ENCODE measurements at places on chromosomes 4 and X. TPM values are rescaled to one million over a fixed set of nuclear protein-coding genes. Genes with fewer than 3 reads are reported as not detected.
A peak's percentile ranks its signal among the peaks of the same experiment; 100 is the strongest.

Gene CXCL3
- polyA plus RNA-seq = 3.1 TPM

Gene CDS1
- polyA plus RNA-seq = 8.7 TPM

Gene RNF150
- 3.4 TPM for polyA plus RNA-seq

Gene NSUN7
- 8.8 TPM for polyA plus RNA-seq

Gene SPRY1
- 11.7 TPM for polyA plus RNA-seq

Gene GPR173
- 11.3 TPM for polyA plus RNA-seq

Gene DRD5
- 0.28 TPM for polyA plus RNA-seq

Gene PAGE2
- not detected for polyA plus RNA-seq

GRCh38 chrX:6227453-6227835 is 1.2 kb downstream of the NLGN4X start:
- H3K4me3 ChIP-seq = peak overlapping the region; percentile 89
- H3K27me3 ChIP-seq = no peaks in the 10 kb centered on the region
- H3K4me1 ChIP-seq = no peaks in the 10 kb centered on the region
- H3K36me3 ChIP-seq = no peaks in the 10 kb centered on the region
- no peak overlapping the region for H3K27ac ChIP-seq

DNA sequence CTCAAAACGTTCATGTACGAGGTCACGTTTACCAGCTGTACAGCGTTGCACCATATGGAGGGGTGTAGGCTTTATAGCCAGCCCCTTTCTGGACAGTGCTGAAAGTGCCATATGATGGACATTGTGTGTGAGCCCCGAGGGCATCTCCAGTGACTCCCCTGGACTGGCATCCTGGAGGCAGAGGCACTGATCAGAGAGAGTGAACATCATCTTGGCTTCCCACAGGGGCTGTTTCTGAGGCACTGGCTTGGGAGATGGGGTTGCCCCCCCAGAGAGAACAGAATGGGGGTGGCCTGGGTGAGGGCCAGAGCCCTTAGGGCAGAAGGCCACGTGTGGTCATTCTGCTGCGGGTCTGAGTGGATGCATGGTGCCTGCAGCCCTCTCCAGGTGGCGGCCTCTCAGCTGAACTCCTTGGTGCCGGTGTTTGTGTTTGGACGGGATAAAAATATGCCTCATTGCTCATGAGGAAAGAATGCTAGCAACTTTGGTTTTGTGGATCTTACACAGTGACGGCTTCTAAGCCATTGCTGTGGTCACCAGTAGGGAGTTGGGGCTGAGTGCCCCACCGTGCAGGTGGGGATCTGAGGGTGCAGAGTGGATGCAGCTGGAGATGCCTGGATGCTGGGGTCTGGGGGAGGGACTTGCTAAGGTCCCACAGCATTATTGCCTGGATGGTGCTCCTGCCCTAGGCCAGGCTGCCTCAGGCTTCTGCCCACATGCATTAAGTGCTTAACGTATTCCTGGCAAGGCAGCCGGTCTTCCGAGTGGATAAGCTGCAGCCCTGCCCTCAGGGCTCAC is 3.4 kb downstream of the WFS1 start:
- peaks cover 3% of the 10 kb centered on the region for H3K36me3 ChIP-seq
- H3K27me3 ChIP-seq = no peaks in the 10 kb centered on the region
- DNase-seq = no peak
- no peak overlapping the region for H3K27ac ChIP-seq
- H3K4me1 ChIP-seq = peaks cover 17% of the 10 kb centered on the region

DNA sequence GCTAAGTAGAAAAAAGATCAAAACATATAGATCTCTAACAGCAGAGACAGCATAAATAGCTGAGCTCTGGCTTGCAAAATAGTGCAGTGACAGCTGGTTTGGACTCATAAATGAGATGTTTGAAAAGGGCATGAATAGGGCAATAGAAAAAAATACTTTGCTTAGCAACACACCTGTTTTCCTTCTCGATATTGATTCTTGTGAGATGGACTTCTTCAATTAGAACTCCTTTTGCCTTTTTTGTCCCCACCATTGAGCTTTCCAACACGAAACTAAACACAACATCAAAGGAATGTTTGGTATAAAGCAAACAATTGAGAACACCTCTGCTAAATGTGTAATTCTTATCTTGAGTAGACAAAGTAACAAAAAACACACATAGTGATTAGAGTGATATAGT is 726.3 kb downstream of the RAPGEF2 start:
- no peak for DNase-seq
- no peak overlapping the region for H3K27ac ChIP-seq
- H3K4me1 ChIP-seq = no peaks in the 10 kb centered on the region
- H3K36me3 ChIP-seq = no peaks in the 10 kb centered on the region
- no peaks in the 10 kb centered on the region for H3K27me3 ChIP-seq

- H3K4me1 ChIP-seq = no peaks in the 10 kb centered on the region
- no peaks in the 10 kb centered on the region for H3K27me3 ChIP-seq
- H3K4me3 ChIP-seq = no peak overlapping the region
- H3K36me3 ChIP-seq = no peaks in the 10 kb centered on the region
- H3K27ac ChIP-seq = no peak overlapping the region
- no peak for DNase-seq
Measured at GRCh38 chr4:88865046-88865445, 167.4 kb upstream of the NAP1L5 start.

GRCh38 chr4:124948976-124949597 is 236.6 kb upstream of the ANKRD50 start:
- H3K4me3 ChIP-seq = no peak overlapping the region
- no peaks in the 10 kb centered on the region for H3K27me3 ChIP-seq
- no peak overlapping the region for H3K27ac ChIP-seq
- no peaks in the 10 kb centered on the region for H3K4me1 ChIP-seq
- DNase-seq = no peak

GRCh38 chrX:11944501-11944900 is 186.5 kb downstream of the MSL3 start:
- no peaks in the 10 kb centered on the region for H3K4me1 ChIP-seq
- H3K36me3 ChIP-seq = no peaks in the 10 kb centered on the region
- DNase-seq = peak; percentile 45
- no peak overlapping the region for H3K4me3 ChIP-seq

- H3K27ac ChIP-seq = no peak overlapping the region
- H3K4me3 ChIP-seq = no peak overlapping the region
- no peak for DNase-seq
- no peaks in the 10 kb centered on the region for H3K4me1 ChIP-seq
- H3K36me3 ChIP-seq = no peaks in the 10 kb centered on the region
Measured at GRCh38 chr4:76197971-76198410, 15.6 kb downstream of the SCARB2 start.

DNA sequence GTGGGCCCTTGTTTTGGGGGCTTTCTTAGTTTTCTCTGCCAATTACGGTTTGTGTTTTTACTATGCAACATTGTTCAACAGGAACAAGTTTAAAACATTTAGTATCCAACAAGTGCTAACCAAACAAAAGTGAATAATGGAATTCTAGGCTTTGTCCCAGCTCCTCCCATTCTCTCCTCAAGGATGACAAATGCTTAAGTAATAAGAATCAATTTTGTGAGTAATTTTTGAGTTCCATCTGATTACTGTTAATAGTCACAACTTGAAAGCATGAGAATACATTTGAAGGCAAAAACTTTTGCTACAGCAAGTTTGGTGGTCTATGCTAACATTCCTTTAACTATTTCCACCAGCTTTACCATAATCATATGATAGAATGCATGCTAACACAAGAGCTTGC is 78.1 kb upstream of the HPGD start:
- H3K27ac ChIP-seq = no peak overlapping the region
- H3K36me3 ChIP-seq = no peaks in the 10 kb centered on the region
- H3K4me1 ChIP-seq = no peaks in the 10 kb centered on the region
- no peaks in the 10 kb centered on the region for H3K27me3 ChIP-seq

- H3K4me3 ChIP-seq = no peak overlapping the region
- H3K27me3 ChIP-seq = no peaks in the 10 kb centered on the region
- no peak for DNase-seq
- no peaks in the 10 kb centered on the region for H3K36me3 ChIP-seq
- H3K4me1 ChIP-seq = no peaks in the 10 kb centered on the region
- H3K27ac ChIP-seq = no peak overlapping the region
Measured at GRCh38 chr4:152620218-152620617, 59.6 kb downstream of the TMEM154 start.
